ENCODE measurements at places on chromosomes 6 and 20. TPM values are rescaled to one million over a fixed set of nuclear protein-coding genes. Genes with fewer than 3 reads are reported as not detected.
A peak's percentile ranks its signal among the peaks of the same experiment; 100 is the strongest.

Gene FOXA2
- polyA plus RNA-seq = 5.8 TPM

GRCh38 chr6:5424726-5425125 lies 163.4 kb downstream of the FARS2 start:
- H3K36me3 ChIP-seq = no peaks in the 10 kb centered on the region
- no peak for DNase-seq
- no peaks in the 10 kb centered on the region for H3K27me3 ChIP-seq
- H3K4me1 ChIP-seq = no peaks in the 10 kb centered on the region
- no peak overlapping the region for H3K27ac ChIP-seq
- H3K4me3 ChIP-seq = no peak overlapping the region

DNA sequence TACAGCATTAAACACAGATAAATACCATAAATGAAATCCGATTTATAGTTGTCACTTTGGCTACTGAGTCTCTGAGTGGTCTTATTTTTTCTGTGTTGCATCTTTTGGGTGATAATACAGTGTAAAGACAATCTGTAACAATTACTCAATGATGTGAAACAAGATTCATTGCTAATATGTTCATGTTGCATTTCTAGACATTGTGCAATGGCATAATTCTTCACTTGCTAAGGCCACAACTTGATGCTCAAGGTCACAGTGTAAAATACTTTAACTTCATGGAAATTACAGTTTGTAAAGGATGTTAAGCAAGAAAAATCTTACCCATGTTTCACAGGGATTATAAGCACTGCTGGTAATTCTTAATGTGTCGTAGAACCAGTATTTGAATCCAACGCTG lies 74.9 kb upstream of the SMLR1 start:
- DNase-seq = no peak
- no peaks in the 10 kb centered on the region for H3K36me3 ChIP-seq
- H3K27me3 ChIP-seq = no peaks in the 10 kb centered on the region
- no peak overlapping the region for H3K4me3 ChIP-seq

DNA sequence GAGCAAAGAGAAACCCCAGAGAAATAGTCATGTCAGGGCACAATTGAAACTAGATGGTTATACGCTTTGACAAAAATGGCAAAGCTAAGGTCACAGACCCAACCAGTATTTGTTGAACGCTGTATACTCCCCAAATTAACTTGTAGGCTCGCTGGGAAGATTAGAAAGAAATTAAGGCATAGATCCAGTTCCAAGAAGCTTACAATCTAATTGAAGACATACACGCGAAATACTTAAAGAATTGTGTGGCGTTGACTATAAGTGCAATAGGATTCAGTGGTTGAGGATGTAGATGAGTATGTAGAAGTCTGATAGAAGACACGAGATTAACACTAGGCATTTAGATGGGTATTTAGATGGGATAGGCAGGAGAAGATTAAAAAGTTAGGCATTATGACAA lies 525 bp downstream of the FAM229B start:
- H3K36me3 ChIP-seq = no peaks in the 10 kb centered on the region
- peak overlapping the region; percentile 93 for H3K27ac ChIP-seq
- H3K4me1 ChIP-seq = peaks cover 18% of the 10 kb centered on the region
- no peaks in the 10 kb centered on the region for H3K27me3 ChIP-seq
- no peak for DNase-seq

DNA sequence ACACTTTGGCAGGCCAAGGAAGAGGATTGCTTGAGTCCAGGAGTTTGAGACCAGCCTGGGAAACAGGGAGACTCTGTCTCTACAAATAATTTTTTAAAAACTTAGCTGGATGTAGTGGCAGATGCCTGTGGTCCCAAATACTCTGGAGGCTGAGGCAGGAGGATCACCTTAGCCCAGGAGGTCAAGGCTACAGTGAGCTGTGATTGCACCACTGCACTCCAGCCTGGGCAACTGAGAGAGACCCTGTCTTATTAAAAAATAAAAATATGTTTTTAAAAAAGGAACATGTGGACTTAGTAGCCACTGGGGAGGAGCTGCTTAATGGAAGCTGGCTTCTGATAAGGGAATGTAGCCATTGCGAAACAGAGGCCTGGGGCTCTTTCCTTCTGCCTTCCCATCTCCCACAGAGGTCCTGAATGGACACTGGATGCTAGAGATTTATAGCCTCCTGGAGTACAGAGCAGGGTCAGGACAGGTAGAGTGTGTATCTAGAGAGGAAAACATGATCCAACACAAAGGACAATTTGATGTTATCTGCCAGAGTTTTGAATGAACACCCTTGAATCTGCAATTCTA lies 21.7 kb upstream of the GMNN start:
- no peak overlapping the region for H3K27ac ChIP-seq
- no peaks in the 10 kb centered on the region for H3K4me1 ChIP-seq
- no peaks in the 10 kb centered on the region for H3K27me3 ChIP-seq

GRCh38 chr6:43963877-43964658 lies 163.2 kb downstream of the MRPL14 start:
- H3K27me3 ChIP-seq = no peaks in the 10 kb centered on the region
- DNase-seq = no peak
- H3K27ac ChIP-seq = no peak overlapping the region
- H3K36me3 ChIP-seq = no peaks in the 10 kb centered on the region

GRCh38 chr6:32058511-32058963 lies 20.3 kb downstream of the CYP21A2 start:
- DNase-seq = no peak
- H3K36me3 ChIP-seq = peaks cover 6% of the 10 kb centered on the region
- peak overlapping the region; percentile 55 for H3K27ac ChIP-seq
- no peaks in the 10 kb centered on the region for H3K4me1 ChIP-seq
- no peaks in the 10 kb centered on the region for H3K27me3 ChIP-seq

DNA sequence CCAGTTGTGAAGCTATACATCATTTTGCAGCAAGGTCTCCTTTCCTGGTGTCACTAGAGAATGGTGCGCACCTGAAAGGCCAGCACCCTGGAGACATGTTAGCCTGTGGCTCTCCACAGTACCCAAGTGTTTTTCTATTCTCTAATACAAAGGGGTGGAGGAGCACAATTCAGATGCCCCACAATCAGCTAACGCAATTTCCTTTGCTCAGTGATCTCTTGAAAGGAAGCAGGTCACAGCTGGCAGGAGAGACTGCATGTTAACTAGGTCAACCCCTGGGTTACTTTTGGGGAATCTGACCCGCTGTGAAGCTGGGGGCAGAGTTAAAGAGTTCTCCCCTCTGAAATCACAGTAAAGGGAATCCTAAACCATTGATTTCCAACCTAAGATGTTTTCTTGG lies 92.5 kb downstream of the B3GAT2 start:
- H3K36me3 ChIP-seq = peaks cover 22% of the 10 kb centered on the region
- no peak overlapping the region for H3K27ac ChIP-seq
- H3K27me3 ChIP-seq = no peaks in the 10 kb centered on the region
- H3K4me3 ChIP-seq = no peak overlapping the region
